Esophagus muscularis mucosa (tissue), 4 donors: ENCODE measurements at places on chromosomes 16 and 17. TPM values are rescaled to one million over a fixed set of nuclear protein-coding genes. Genes with fewer than 3 reads are reported as not detected.

- no peak for DNase-seq
These were observed 106.7 kb downstream of the CEP112 start for GRCh38 chr17:66085221-66085620.

DNA sequence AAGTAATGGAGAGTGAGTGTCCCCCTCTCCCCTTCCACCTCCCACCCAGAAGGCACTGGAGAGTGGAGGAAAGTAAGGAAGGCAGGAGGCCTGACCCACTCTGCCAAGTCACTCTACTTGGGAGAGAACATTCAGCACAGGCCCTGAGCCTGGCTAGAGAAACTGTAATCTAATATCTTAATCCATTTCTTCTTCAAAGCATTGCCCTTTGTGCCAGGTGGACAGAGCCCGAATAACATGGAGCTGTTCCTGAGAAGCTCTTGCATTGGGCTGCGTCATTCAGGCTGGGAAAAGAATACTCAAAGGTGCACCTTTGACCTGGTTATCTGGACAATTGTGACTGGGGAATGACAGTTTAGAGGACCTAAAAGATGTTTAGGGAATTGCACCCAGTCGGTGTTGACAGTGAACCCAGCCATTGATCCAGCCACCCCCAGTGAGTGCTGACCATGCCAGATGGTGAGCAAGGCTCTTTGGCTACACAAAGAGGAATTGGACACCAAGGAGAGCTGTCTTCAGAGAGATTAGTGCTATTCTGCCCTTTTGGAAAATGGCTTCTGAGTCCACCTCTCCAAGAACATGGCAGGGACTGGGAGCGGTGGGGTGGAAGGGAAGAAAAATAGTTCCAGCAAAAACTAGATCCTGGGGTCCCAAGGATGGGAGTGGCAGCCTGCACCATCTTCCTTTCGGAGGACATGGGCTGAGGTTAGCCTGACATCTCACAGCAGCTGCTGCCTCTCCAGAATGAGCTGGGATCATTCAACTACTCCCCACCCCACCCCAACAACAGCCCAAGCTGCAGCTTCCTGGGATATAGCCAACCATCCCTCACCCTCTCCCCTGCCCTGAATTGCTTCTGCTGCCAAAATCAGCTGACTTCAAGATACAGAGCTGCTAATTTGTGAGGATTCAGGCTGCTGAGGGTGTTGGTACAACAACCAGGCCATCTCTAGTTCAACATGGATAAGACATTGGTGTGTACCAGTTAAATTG lies 11.6 kb upstream of the NOG start:
- DNase-seq, result no peak

DNA sequence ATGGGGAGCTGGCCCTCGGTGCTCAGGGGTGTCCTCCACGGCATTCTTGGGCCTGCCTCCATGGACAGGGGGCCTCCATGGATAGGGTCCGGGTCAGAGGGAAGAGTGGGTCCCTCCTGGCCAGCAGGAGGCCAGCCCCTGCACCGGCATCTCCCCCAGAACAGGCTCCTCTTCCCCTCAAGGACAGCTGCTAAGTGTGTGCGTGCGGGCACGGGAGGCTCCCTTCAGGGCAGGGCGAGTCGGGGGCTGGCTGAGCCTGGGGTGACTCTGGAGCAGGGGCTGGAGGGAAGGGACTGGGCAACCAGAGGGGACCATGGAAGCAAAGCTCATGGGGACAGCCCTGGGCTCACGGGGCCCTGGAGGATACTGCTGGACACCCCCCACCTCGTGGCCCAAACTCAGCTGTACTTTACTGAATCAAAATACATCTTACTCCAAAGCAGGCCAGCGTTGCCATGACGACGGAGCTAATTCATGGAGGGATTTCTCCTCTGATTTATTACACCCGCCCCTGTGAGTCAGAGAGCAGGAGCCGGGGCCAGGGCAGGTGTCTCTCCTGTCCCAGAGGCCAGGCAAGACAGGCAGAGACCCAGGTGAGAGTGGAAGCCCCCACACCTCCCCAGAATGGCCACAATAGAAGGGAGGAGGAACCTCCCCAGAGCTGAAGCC lies 2.1 kb downstream of the CASKIN1 start:
- DNase-seq, result no peak

Gene MRPS23
- 11.6 TPM for total RNA-seq

DNA sequence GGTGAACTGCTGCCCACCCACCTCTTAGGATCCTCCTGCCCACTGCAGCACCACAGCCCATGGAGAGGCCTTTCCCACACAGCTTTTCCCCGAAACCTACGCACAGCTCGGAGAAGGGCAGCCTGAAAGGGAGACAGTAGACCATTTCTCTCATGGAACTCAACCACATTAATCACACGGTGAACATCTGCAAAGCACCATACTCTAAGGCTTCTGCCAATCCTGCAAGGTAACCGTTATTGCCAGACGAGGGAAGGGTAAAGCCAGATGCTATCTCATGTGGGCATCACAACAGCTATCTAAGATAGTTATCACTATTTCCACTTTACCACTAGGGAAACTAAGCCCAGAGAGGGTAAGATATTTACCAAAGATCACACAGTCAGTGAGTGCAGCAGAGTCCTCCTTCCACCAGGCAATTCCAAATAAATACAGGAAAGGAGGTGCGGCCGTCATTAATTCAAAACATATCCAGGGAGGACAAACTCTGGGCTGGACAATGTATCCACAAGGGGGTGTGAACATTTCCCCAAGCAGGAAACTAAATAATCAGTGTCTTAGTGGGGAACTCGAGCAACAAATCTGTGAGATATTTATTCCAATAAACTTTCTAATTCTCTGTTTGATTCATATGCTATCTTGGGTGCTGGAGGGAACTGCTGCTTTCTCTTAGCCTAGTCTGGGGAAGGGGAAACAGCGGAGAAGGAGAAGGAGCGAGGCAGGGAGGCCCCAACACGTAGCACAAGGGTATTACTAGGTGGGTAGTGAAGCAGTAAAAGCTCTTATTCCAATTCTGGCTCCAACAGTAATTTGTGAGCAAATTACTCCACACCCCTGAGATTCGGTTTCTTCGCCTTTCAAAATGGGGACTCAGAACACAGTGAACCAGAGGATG lies 723 bp downstream of the TMEM186 start:
- no peak for DNase-seq

DNA sequence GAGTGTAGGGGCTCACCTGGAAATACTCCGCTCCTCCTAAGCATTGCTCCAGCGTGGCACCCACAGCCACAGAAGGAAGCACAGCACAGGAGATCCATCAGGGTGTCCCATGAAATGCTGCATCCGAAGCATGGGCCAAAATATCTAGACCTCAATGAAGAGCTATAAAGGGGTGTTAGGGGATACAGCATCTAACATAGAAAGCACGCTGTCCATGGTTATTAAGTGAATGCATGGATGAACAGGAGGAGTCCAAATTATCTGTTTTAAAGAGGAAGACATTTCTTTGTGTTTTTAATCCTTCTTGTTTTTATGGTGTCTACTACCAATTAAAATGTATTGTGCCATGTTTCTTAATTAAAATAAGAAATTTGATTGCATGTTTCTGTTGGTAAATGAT lies 21.6 kb upstream of the KRT20 start:
- no peak for DNase-seq

Gene PPP1R1B
- 8.3 TPM for total RNA-seq

GRCh38 chr16:591231-591630 lies 1.4 kb downstream of the RAB40C start:
- no peak for DNase-seq

DNA sequence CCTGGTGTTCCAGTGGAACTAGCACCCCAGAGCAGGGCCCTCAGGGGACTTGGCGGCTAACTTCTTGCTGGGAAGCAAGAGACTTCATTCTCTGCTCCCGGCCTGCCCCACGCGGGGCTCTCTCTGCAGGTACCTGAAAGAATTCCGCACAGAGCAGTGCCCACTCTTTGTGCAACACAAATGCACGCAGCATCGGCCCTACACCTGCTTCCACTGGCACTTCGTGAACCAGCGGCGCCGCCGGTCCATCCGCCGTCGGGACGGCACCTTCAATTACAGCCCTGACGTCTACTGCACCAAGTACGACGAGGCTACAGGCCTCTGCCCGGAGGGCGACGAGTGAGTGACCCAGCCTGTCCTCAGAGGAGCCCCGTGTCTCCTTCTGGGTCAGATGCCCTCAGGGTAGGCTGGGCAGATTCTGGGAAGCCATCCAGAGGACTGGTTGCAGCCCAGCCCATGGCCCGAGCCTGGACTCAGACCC lies 25.1 kb downstream of the UNK start:
- no peak for DNase-seq

DNA sequence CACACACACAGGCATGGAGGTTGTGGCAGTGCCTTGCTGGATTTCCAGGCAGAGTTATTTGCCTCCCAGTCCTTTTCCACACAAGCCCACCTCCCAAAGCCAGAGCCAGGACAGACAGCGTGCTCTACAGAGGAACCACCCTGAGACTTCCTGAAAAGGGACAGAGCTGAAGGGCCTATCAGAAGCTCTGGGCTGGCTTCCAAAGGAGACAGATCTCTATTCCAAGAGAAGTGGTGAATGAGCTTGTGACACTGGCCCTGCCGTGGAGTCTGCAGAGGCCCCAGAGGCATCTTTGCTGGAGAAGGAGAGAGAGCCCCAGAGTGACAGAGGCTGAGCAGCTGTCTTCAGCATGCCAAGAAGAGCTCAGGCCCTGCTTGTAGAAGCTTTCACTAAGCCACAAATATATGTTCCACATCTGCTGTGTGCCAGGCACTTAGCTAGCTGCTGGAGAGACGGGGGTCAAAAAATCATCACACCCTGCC lies 8.3 kb upstream of the LPCAT2 start:
- peak; percentile 85 for DNase-seq

DNA sequence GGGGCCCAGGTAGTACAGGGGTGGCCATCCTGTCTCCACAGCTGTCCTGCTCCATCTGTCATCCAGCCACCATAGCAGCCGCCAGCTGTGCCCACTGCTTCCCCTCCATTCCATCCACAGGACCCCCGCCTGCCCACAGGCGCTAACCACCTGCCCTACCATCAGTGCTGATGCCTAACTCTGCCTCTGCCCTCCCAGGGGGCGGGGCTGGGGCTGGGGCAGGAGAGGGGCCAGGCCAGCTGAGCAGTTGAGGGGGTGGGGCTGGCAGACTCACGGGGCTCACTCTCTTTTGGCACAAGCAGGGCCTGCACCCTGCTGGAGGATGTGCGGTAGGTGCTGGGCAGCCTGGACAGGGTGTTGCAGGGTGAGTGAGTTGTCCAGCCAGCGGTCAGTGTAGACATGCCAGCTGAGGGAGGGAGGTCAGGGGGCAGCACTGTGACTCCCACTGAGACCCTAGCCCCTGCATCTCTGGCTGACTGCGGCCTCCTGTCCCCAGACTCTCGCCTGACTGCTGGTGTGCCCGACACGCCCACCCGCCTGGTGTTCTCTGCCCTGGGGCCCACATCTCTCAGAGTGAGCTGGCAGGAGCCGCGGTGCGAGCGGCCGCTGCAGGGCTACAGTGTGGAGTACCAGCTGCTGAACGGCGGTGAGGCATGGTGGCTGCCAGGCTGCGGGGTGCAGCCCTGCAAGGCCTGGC lies 9.6 kb downstream of the GALK1 start:
- DNase-seq, result no peak

DNA sequence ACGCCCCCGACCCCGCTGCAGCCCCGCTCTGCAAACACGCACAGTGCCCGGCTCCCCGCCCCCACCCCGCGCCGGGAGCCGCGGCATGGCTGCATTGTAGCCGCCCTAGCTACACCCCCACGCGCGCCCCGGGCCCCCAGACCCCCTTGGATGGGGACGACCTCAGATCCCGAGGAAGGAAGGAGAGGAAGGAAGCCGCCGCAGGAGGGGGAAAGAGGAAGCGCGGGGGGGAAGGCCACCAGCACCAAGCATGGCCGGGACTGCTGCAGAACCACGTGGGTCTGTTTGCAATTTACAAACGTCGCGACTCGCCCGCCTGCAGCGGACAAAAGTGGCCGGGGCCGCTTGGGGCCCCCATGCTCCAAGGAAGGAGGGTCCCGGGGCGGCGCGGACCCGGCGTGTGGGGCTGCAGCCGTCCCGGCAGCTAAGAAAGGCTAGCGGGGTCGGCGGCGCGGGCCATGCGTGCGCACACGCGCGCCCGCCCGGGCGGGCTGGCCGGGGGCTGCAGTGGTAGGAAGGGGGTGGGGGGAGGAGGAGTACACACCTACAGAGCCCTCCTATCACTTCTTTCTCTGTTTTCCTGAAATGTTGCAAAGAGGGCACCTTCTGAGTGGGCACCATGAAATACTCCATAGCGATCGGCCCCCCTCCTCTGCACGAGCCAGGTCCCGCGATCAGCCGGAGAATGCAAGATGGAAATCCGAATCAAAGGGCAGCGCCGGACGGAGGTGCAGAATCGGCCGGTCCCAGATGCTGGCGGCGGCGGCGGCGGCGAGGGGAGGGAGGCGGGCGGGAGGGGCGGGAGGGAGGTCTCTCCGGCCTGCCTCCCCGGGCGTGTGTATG lies 488 bp downstream of the TFAP4 start:
- DNase-seq, result no peak

Gene PROCA1
- 0.92 TPM for total RNA-seq

GRCh38 chr16:25079637-25080378 lies 31.7 kb upstream of the LCMT1 start:
- DNase-seq, result no peak

GRCh38 chr17:74604761-74605160 lies 12.7 kb upstream of the CD300LD start:
- DNase-seq, result no peak

Gene HEXIM2
- 8.4 TPM for total RNA-seq

DNA sequence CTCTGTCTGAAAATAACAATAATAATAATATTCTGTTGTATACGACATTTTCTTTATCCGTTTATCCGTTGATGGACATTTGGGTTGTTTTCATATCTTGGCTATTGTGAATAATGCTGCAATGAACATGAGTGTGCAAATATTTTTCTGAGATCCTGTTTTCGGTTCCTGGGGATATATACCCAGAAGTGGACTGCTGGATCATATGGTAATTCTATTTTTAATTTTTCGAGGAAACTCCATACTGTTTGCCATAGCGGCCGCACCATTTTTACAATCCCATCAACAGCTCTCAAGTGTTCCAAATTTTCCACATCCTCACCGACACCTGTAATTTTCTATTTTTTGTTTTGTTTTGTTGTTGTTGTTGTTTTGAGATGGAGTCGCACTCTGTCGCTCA lies 5.3 kb upstream of the PRSS41 start:
- DNase-seq, result no peak

Gene C17orf50
- total RNA-seq, result not detected

Gene PLCG2
- total RNA-seq, result 8.6 TPM

Gene EVI2A
- 5.4 TPM for total RNA-seq

GRCh38 chr16:68094614-68094934 lies 9.4 kb downstream of the NFATC3 start:
- no peak for DNase-seq

Gene FGF11
- 0.50 TPM for total RNA-seq

Gene FAM171A2
- total RNA-seq, result 2.0 TPM

GRCh38 chr17:2800367-2800766 lies 4.1 kb downstream of the RAP1GAP2 start:
- no peak for DNase-seq

GRCh38 chr16:87032554-87032953 lies 284.6 kb downstream of the C16orf95 start:
- DNase-seq, result no peak
